DMS 273 treated with DMSO at 0.1 percent for 48 hours (cell line): ENCODE measurements at places on chromosomes 6 and 20.

- no peak for DNase-seq
Measured at GRCh38 chr6:167774881-167775280, 51.8 kb upstream of the AFDN start.

GRCh38 chr20:22312744-22313346, 271.5 kb downstream of the FOXA2 start:
- no peak for DNase-seq

DNA sequence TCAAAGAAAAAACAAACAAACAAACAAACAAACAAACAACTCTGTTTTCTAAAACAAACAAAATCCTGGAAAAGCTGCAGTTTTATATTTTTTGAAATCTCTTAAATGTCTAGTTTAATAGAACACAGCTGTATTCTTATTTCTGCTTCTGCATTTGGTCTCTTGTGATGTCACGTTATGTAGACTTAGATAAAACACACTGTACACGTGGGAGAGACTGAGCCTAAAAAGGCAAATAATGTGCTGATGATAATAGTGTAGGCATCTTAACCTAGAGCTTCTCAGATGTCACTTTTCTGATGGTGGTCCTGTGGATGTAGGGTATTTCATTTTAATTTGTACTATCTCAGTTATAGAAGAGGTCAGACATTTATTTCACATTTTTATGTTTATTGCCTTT, 261.7 kb downstream of the UTRN start:
- DNase-seq: no peak

GRCh38 chr6:2471472-2471871, 226.1 kb upstream of the GMDS start:
- no peak for DNase-seq

- no peak for DNase-seq
Measured at GRCh38 chr6:25851961-25852360, 20.1 kb upstream of the SLC17A1 start.

- no peak for DNase-seq
Measured at GRCh38 chr6:136492409-136492808, 57.8 kb downstream of the MAP7 start.

- no peak for DNase-seq
Measured at GRCh38 chr6:118970866-118971265, 35.9 kb upstream of the MCM9 start.

- no peak for DNase-seq
Measured at GRCh38 chr20:62523473-62524203, 47.8 kb upstream of the GATA5 start.

GRCh38 chr20:23211164-23211563, 125.0 kb upstream of the CD93 start:
- DNase-seq: no peak

DNA sequence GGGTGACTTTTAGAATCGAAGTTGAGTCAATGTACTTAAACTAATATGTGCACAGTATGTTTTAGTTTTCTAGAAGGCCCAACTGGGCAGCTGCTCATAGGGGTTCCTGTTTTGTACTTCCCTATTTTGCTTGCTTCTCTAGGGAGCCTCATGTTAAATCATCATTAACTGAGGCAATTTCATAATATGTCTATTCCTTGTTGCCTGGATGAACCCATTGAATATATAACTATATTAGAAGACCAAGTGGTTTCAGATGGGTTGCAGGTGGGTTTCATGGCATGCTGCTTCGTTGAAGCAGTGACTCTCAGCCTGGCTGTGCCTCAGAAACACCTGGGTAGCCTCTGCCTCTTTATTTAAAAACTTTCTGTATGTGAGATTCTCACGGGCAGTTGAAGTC, 22.2 kb downstream of the CARMIL1 start:
- no peak for DNase-seq

DNA sequence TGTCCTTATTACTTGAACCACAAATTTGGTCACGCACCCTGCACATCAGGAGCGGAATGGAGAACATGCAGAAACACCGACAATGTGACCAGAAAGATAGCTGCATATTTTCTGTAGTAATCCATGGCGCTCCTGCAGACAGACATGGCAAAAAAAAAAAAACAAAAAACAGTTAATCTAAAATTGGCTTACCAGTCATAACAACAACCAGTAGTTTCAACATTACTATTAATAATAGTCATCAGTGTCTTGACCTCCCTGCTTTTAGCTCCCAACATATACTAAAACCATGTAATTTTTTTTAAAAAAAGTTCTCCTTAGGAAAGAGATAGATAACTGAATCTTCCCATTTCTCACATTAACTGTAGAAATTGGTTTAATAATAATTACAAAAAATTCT, 6.8 kb downstream of the CGA start:
- no peak for DNase-seq

DNA sequence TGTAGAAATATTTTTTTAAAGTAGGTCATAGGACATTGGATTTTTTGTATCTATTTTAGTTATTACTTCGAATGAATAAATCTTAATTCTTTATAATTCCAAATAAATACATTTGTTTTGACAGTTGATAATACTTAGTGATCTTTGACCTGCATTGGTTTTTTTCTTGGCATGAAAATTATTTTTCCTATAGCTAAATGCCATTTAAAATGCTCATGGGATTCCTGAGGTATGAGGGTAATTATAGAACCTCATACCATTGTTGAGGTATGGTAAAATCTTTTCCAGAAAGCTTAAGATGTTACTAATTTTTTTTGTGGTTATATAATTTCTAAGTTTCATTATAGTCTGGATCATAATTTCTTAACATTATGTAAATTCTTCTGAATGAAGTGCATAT, 8.3 kb downstream of the PM20D2 start:
- no peak for DNase-seq

DNA sequence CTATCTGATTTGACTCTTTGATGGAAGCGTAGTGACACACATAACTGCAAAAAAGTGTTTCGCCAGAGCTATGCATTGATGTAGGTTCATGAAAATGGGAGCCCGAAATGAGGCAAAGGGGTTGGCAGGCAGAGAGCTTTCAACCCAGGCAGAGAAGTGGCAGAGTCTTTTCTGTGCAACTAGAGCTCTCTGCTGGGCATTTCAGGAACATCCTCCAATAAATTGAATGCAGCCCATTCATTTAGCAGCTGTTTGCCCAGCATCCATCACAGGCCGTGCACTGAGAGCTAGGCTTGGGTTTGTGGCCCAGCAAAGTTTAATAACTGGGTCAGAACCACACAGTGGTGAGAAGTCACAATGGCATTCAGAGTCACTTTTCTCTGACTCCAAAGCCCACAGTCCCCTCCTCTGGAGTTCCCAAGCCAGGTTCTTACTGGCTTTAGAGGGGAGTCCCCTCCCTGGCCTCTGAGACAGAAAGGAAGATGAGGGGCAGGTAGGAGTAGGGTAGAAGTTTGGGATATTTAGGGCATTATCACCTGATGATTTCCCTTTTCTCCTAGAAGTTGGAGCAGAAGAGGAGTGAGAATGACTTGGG, 31.8 kb upstream of the ELMO2 start:
- peak; percentile 69 for DNase-seq

GRCh38 chr6:71965404-71965803, 79.1 kb downstream of the RIMS1 start:
- no peak for DNase-seq

DNA sequence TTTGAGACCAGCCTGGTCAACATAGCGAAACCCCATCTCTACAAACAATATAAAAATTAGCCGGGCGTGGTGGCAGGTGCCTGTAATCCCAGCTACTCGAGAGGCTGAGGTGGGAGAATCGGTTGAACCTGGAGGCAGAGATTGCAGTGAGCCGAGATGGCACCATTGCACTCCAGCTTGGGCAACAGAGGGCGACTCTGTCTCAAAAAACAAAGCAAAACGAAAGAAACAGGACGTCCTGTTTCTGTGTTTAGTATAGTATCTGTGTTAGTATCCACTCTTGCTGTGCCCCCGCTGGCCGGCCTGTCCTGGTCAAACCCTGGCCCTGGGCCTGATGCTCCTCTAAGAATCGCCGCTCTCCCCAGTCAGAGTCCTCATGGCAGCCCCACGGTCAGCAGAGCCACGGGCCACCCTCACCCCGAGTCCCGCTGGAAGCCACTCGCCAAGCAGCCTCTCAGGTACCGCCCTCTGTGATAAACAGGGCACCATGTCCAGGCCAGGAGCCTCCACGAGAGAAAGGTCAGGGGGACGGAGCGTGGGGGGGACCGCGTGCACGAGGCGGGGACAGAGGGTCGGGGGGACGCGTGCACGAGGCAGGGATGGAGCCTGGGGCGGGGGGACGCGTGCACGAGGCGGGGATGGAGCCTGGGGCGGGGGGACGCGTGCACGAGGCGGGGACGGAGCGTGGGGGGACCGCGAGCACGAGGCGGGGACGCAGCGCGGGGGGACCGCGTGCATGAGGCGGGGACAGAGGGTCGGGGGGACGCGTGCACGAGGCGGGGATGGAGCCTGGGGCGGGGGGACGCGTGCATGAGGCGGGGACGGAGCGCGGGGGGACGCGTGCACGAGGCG, 384.5 kb downstream of the SMOC2 start:
- DNase-seq: no peak

- DNase-seq: no peak
Measured at GRCh38 chr6:53203483-53203882, 54.8 kb upstream of the GCM1 start.

GRCh38 chr6:74901576-74901975, 304.3 kb downstream of the COL12A1 start:
- no peak for DNase-seq
